Cardiac fibroblast (primary cell): ENCODE measurements at places on chromosomes 5 and 9.

GRCh38 chr9:116152941-116153764 is 438 bp upstream of the PAPPA start:
- peak; percentile 97 for DNase-seq

GRCh38 chr9:72140586-72140985 is 8.7 kb upstream of the GDA start:
- no peak for DNase-seq

GRCh38 chr5:180594311-180595045 is 3.2 kb upstream of the SCGB3A1 start:
- no peak for DNase-seq

- no peak for DNase-seq
These were observed 1.2 kb upstream of the GALNT10 start for GRCh38 chr5:154189256-154189818.

DNA sequence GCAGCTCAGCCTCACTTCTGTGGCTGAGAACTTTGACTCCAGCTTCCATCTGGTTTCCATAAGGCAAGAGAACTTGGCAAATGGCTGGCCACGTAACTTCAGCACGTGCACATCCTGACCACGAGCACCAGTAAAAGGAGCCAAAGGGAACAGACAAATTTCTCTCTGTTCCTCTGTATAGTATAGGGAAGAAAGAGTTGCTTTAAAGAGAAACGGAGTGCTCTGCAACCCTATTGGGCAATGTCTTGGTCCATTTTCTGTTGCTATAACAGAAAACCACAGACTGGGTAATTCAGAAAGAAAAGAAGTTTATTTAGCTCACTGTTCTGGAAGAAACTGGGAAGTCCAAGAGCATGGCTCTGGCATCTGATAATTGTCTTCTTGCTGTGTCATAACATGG is 558.7 kb downstream of the ACTL7B start:
- peak; percentile 52 for DNase-seq

DNA sequence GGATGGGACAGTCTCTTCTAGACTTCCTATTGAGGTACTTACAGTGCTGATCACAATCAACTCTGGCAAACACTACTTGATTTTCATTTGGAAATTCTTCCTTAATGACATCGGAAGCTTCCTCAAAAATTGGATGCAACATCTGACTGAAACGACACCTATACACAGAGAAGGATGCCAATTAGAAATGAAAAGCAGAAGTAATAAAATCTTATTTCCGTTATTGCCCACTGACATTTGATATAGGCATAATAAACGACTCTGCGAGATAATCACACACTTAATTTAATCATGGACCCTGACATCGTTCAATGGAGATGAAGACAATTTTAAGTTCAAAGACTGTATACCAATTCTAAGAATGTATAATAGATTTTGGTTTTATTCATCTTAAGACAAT is 46.4 kb downstream of the ERP44 start:
- DNase-seq: no peak

DNA sequence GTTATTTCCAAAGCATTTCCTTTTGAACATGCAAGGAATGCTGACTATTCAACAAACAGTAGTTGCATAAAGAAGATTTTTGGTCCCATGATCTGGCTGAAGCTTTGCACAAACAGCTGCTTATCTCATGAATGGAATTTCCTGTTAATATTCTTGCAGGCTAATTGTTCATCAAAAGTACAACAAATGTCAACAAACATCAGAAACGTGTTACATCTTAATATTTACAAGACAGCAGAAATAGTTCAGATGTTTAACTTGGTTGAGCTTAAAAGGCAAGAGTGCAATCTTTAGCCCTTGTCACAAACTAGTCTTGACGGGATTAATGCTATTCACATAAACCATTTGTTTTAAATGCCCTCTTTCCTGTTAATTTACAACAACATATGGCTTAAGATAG is 47.9 kb upstream of the BASP1 start:
- DNase-seq: peak; percentile 92

GRCh38 chr5:91499943-91500531 is 116.9 kb upstream of the ARRDC3 start:
- peak; percentile 53 for DNase-seq

DNA sequence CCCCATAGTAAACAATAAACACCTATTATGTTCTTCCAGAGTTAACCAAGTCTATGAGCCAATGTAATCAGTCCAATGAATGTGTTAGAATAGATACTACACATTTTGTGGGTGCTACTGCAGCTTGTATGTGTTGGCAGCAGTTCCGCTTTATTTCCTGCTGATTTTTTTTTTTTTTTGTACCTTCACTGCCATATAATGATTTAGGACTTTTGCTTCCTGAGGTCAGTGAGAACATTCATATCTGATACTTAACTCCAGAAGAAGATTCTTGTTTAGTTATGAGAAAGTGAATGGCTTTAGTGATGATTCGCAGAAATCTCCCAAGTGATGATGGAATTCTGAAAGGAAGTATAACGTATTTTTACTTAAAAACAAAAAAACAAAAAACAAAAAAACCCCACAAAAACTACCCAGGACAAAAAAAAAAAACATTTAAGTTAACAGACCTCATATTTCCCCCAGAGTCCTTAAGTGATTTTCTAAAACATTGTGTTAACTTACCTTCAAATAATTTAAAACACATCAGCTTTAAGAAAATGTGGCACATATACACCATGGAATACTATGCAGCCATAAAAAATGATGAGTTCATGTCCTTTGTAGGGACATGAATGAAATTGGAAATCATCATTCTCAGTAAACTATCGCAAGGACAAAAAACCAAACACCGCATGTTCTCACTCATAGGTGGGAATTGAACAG is 24.7 kb upstream of the LMNB1 start:
- DNase-seq: no peak

DNA sequence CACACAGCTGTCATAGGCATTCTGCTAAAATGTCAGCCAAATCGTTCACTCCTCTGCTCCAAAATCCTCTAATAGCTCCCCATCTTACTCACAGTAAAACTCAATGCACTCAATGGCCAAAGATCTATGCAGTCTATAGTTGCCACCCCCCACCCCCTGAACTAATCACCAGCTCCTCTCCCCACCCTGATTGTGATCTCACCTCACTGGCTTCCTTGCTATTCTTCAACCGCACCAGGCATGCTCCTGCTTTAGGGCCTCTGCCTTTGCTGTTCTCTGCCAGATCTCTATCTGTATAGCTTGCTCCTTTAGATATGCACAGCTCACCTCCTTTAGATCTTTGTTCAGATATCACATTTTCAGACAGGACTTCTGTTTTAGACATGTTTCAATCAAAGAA is 33.2 kb upstream of the SNX2 start:
- no peak for DNase-seq

GRCh38 chr5:4941957-4942830 is 197.9 kb upstream of the ADAMTS16 start:
- DNase-seq: no peak

GRCh38 chr5:80275347-80275746 is 19.5 kb upstream of the SERINC5 start:
- DNase-seq: peak; percentile 59

DNA sequence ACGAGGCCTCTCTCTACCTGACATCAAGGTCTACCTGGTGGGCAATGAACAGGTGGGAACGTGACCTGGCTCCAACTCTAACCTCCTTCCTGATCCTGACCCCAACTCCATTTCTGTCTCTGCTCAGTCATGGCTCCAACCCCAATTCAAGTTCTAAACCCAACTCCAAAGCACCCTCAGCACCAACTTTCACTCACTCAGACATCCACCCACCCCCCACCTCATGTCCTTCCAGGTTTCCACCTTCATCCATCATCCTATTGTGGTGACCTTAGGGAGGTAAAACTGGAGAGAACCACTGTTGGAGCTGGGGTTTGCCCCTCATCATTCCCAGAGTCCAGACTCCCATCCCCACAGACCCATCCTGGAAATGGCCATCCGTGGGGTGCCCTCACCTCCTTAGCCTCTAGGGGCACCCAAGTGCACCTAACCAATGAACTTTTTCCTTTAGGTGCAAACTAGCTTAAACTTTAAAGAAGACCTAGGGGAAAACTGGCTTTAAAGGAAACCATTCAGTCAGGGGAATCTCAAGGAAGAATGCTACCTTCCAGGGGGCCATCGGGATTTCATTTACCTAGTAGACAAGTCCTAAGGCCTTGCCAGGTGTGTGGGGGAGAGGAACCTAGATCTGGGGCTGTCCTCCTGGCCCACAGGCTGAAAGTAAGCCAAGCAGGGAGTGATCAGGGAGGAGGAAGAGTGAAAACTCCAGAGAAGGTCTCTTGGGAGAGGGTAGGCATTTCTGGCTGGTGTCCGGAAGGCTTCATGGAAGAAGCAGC is 11.3 kb downstream of the RGS14 start:
- peak; percentile 25 for DNase-seq

- DNase-seq: peak; percentile 38
These were observed 70.1 kb downstream of the KIAA1958 start for GRCh38 chr9:112556497-112557442.

GRCh38 chr9:127417131-127418036 is 6.8 kb upstream of the ZNF79 start:
- DNase-seq: no peak

DNA sequence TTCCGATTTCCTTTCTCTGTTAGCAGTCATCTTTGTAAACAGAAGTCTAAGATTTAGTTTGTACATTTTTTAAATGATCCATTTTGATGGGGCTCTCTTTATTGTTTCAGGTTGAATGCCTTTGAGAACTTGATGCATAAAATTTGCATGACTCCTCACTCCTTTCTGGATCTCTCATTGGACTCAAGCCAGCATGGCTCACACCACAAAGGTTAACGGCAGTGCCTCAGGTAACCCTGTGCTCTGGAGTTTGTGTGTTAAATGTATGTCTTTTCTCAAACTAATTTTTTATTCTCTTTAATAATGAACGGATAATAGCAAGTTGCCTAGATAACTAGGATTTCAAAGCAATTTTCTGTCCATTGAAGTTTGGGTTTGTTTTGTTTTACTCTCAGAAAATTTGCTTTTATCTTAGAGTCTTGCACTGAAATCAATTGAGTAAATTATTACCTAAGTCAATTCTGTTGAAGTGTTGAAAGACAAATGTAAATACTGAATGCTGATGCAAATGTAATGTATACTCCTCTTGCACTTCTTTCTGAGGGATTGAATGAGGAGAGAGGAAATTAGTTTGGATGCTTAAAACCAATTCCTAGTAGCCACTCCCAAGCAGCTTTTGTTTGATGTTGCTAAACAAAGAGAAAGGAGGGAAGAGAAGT is 164.6 kb upstream of the DMRT1 start:
- DNase-seq: no peak
